ENCODE measurements at places on chromosomes 12 and 14.

GRCh38 chr14:104518659-104519350 lies 60.8 kb upstream of the C14orf180 start:
- no peak for DNase-seq

DNA sequence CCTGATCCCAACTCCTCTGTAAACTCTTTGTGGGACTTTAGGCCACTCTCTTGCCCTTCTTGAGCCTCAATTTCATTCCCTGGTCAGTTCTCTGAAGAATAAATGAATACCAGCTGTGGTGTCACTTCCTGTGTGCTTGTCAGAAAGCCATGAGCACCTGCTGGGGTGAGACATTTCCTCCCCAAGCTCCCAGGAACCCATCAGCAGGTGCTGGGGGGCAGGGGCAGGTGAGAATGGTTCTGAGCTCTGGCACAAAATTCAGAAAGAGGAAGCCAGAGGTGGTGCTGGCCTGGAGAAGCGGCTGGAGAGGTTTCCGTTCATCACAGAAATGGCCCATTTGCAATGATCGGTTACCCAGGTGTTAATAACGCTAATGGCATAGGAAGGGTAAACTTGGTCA lies 14.9 kb downstream of the LHX5 start:
- no peak for DNase-seq

DNA sequence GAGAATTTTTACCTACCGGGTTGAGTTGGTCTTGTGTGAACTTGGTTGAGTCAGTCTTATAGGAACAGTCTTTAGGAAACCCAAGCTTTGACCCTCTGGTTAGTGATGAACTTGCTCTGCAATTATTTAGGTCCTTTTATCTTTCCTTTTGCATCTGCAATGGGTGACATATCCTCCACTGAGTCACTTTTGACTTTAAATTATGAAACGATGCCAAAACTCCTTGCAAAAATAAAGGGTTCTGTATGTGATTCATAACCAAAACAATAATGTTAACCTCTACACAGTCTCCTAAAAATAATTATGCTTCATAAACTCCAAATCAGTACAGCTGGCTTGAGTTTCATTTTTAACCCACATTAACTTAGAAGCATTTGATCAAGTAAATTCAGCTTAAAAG lies 979.4 kb downstream of the GALC start:
- DNase-seq, result no peak

DNA sequence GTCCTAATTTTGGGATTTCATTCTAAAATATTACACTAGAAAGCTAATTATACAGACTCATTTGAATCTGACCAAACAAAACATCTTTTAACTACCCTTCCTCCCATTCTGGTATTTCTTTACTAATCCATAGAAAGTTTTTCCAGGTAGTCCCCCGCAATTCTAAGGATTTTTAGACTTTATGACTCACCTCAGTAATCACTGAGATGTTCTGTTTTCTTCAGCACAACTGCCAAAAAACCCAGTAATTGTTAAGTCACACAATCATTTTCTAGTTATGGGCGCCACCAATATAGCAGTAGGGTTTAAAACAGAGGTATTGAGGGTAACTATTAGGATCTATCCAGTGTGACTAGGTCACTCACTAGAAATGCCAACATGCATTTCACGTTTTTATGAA lies 1.6 kb upstream of the ARID4A start:
- no peak for DNase-seq

DNA sequence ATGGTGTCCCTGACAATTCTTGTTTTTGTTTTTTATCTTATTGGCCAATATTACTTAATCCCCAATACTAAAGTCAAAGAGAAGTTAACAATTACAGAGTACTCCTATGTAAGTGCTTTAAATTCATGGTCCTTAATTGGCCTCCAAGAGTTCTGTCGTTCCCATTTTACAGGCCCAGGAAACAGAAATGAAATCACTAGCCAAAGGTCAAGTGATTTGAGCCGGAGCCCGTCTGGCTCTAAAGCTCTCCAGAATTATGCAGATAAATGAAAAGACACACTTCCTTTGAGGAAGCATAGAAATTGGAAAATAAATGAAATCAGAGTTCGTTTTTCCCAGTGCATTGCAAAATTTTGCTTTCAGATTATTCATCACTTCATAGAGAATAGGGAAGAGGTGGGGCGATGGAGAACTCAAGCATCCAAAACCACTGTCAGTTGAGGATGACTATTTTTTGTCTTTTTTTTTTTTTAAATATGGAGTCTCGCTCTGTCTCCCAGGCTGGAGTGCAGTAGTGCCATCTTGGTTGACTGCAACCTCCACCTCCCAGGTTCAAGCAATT lies 78.5 kb downstream of the MAP1LC3B2 start:
- DNase-seq, result no peak

GRCh38 chr12:28243310-28243633 lies 53.0 kb downstream of the CCDC91 start:
- no peak for DNase-seq

- no peak for DNase-seq
Measured at GRCh38 chr14:92902726-92903125, 20.2 kb upstream of the CHGA start.

DNA sequence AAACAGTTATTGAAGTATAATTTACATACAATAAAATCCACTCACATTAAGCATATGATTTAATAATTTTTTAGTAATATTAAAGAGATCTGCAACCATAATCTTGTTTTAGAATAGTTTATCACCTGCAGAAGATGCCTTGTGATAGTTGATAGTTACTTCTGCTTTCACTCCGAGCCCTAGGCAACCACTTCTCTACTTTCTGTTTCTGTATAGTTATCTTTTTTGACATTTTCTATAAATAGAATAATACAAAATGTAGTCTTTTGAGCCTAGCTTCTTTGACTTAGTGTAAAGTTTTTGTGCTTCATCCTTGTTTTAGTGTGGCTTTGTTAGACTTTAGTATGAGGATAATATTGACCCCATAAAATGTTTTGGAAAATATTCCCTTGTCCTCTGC lies 111.0 kb downstream of the MNAT1 start:
- DNase-seq, result no peak

DNA sequence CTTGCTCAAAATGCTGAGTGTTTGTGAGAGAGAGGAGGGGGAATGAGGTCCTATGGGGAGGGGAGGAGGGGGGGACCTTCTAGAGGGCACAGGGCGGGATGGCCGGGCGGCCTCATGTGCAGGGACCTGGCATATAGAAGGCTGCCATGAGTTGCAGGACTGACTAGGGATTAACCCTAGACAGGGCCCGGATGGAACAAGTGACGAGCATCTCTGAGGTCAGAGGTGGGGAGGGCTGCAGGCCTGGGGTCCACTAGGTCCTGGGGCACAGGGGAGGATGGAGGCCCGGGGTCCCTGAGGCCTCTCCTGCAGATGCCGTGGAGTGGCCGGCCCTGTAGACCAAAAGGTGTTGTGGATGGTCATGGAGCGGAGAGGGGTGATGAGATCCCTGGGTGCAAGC lies 104.0 kb upstream of the EIF5 start:
- no peak for DNase-seq

GRCh38 chr12:27148791-27149190 lies 66.4 kb upstream of the C12orf71 start:
- DNase-seq, result no peak

GRCh38 chr12:9971181-9971580 lies at the start of gene CLEC12A:
TSS of gene CLEC12A (plus strand) at chr12:9971409. CDS start at chr12:9971597, 188 bp downstream.
- DNase-seq, result no peak

GRCh38 chr12:58364389-58365086 lies 423.2 kb downstream of the ATP23 start:
- DNase-seq, result no peak

DNA sequence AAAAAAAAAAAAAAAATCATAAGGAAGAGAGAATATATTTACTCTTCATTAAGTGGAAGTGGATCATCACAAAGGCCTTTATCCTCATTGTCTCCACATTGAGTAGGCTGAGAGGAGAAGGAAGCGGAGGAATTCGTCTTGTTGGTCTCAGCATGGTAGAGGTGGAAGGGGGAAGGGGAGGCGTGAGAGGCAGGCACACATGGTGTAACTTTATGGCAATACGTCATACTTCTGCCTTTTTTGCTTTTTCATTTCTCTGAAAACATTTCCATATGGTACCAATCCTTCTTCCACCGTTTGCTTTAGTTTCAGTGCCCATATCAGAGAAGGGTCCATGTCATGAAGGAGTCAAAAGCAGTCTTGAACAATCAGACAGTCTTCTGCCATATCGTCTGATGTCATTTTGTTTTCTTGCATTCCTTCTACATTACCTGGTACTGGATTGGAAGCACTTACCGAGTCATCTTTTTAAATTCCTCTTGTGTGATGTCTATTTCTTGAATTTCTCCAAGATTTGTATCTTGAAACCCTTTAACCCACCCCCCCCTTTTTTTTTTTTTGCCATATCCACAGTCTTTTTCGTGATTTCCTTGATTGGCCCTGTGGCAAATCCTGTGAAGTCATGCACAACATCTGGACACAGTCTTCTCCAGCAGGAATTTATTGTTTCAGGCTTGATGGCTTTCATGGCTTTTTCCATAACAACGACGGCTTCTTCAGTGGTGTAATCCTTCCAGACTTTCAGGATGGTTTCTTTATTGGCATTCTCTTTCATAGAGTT lies 8.9 kb downstream of the FUT8 start:
- DNase-seq, result no peak

DNA sequence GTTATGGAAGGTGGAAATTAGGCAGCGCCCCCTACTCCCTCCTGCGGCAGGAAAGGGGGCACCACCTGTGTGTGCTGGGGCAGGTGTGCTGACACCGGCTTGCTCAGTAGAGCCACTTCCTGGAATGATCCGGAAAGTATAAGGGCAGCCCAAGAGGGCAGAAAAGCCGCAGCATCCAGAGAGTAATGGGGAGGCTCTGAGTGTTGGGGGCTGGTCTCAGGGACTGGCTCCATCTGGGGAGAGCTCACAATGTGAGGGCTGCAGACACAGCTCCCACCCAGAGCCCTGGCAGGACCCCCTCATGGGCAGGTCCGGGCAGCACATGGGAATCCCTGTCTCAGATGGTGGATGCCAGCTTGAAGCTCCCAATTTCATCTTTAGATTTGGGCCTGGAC lies 187.6 kb upstream of the C14orf180 start:
- DNase-seq, result no peak

GRCh38 chr12:106506691-106507090 lies 76.1 kb upstream of the RFX4 start:
- no peak for DNase-seq

- no peak for DNase-seq
Measured at GRCh38 chr12:71010143-71010479, 89.6 kb upstream of the PTPRR start.

DNA sequence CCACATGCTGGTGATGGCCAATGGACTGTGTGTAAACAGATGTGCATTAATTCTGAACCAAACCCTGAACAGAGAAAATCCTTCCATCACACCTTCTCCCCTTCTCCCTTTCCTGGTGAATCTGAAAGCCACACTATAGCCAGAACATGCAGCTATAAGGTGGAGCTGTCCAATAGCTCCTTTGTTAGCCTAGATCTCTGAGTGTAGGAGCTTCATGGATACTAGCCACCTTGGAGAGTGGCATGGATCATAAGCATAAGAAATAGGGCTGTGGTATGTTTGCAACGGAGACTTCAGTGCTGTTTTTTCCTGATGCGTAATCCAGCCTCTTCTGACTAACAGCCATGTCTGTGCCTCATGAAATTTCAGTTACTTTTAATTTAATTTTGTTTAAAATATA lies 364.5 kb downstream of the BTG1 start:
- DNase-seq, result no peak

DNA sequence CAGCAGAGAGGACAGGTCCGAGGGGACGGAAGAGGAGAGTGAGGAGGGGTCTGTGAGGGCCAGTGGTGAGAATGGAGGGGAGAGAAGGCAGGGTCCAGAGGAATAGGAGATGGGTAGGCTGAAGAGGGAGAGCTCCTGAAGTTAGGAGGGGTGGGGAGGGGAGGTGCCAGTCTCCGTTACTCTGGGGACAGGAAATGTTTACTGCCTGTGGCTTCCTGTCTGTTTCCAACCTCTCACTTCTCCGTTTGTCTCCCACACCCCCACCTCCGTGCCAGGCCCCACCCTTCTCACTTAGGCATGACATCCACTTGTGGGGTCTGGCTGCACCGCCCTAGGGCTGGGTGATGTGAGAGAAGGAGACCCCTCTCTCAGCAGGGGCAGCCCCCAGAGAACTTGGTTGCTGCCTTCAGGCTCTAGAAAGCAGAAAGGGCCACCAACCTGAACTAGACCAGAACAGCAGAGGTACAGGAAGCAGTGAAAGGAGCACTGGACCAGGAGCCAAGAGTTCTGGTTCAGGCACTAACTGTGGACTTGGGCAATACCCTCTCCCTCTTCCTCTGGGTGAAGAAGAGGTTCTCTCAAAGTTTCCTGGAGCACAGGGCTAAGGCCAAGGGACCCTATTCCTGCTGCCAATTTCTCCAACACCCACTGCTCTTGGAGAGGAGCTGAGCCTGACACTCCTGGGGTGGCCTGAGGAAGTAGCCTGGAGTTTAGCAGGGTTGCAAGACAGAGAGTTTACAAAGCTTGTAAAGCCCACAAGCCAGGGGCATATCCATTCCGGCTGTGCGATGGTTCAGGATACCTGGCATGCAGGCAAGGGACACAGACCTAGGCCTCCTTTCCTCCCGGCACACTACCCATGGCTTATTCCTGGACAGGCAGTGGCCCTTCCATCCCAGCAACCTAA lies 5.5 kb downstream of the ITGA5 start:
- DNase-seq, result no peak

GRCh38 chr12:26452511-26452910 lies 257.1 kb downstream of the SSPN start:
- DNase-seq, result no peak

DNA sequence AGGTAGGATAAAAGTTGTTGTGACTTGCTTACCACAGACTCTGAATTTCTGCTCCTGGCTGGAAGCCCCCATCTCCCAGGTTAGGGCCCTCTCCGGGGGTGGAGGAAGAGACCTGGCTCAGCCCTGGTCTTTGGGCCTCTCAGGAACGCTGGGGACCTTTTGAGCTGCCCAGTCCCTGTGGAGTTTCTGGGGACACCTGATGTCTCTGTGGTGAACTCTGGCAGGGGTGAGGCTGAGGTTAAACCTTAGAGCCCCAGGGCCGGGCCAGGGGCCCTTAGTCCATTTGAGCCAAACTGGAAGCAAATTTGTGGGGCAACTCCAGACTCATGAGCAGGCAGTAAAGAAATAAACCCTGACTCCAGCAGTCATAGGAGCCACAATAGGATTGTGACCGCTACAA lies 112.1 kb downstream of the ADGRD1 start:
- no peak for DNase-seq

DNA sequence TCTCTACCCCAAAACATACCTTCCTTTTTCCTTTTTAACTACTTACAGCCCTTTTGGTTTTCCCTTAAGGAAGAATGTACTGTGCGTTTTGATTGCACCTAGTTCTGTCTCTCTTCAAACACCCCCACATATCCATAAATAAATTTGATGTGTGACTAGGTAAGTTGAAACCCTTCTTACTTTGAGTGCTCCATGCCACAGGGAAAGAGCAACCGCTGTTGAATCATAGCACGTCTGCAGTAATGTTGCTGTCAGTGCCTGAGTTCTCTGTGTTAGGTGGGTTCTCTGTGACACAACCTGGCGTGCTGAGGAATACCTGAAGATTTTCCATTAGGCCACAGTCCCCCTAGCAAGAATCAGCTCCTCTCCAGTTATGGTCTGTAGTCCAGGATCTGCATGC lies 102.1 kb downstream of the FIGNL2 start:
- no peak for DNase-seq

- no peak for DNase-seq
Measured at GRCh38 chr14:80940146-80940545, 1.4 kb downstream of the CEP128 start.

- no peak for DNase-seq
Measured at GRCh38 chr12:56151672-56152131, 685 bp upstream of the MYL6B start.

Data from left hindlimb (tissue), 1 donor.